ENCODE measurements at places on chromosomes 1 and 21.

DNA sequence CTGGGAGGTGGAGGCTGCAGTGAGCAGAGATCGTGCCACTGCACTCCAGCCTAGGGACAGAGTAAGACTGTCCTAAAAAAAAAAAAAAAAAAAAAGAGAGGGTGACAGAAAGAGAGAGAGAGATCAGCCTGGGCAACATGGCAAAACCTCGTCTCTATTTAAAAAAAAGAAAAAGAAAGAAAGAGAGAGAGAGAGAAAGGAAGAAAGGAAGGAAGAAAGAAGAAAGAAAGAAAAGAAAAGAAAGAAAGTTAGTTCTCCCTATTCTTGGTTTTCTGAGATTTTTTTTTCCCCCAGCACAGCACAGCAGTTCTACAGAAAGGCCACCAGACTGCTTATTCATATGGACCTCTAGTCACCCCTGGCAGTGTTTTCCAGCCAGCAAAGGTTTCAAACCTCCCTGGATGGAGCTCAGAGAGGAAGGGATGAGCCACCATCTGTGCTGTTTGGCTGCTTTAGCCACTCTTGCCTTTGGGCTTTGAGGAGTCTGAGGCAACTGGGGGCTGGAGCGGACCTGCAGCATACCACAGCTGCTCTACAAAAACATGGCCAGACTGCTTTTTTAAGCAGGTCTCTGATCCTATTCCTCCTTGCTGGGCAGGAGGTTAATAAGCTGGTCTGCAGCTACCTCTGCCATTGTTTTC lies 10.6 kb downstream of the S100A6 start:
- DNase-seq = no peak

- no peak for DNase-seq
Measured at GRCh38 chr21:45802425-45802824, 158.9 kb downstream of the PCBP3 start.

DNA sequence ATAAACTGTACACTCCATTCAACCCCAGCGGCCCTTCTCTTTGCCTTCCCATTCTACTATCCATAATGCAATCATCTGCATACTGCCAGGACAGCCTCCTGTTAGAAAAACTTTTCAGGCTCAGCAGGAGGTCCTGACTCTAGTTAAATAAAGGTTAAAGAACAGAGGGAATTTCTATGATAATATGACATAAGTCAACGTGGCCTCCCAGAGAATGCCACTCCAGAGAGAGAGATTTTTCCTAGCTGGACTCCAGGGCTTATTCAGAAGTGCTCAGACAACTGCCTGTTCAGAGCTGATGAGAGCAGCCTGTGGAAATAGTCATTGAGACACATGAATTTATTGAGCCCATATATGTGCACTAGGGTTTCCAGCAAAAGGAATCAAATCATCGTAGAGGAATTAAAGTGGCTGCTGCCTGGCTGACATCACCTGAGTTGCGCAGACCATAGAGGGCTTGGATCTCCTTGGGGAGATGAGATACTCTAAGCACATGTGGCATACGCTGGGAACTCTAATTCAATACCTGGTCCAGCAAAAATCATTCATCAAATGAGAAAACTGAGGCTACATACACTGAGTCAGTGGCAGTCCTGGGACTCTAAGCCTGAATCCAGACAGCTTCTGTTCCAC lies 736.2 kb downstream of the PTPRU start:
- DNase-seq = no peak

GRCh38 chr21:45373991-45374816 lies 30.8 kb upstream of the COL18A1 start:
- no peak for DNase-seq

GRCh38 chr21:22813201-22813600 lies 1815.0 kb downstream of the NCAM2 start:
- DNase-seq = no peak

DNA sequence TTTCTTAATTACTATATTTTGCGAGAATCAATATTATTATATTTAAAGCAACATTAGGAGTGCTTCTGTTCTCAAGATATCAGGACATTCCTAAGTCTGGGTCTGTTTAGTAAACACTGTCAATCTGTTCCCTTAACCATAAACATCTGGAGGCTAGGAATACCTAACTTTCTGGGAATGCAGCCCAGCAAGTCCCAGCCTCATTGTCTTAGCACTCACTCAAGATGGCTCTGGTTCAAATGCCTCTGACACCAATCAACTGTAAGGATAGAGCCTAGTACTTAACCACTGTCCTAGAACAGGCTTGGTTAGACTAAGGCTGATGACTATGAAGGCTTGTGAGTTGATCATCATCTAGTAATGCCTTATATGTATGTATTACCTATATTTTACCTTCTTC lies 61.5 kb downstream of the TNN start:
- no peak for DNase-seq

- DNase-seq = no peak
Measured at GRCh38 chr1:84585803-84586202, 11.6 kb upstream of the CTBS start.

GRCh38 chr1:228376651-228377631 lies 29.7 kb downstream of the TRIM11 start:
- DNase-seq = no peak
